ENCODE measurements at places on chromosomes 1 and 21. TPM values are rescaled to one million over a fixed set of nuclear protein-coding genes. Genes with fewer than 3 reads are reported as not detected.

The C1orf56 gene
- 1.4 TPM for total RNA-seq

The AQP10 gene
- not detected for total RNA-seq

The CELA2A gene
- not detected for total RNA-seq

The SPATA17 gene
- 1.4 TPM for total RNA-seq

The TNFRSF8 gene
- total RNA-seq = not detected

The RO60 gene
- total RNA-seq = 94.3 TPM
